ENCODE measurements at places on chromosomes 5 and 9.

GRCh38 chr5:119743927-119744326 lies 114.6 kb downstream of the FAM170A start:
- DNase-seq, result no peak

DNA sequence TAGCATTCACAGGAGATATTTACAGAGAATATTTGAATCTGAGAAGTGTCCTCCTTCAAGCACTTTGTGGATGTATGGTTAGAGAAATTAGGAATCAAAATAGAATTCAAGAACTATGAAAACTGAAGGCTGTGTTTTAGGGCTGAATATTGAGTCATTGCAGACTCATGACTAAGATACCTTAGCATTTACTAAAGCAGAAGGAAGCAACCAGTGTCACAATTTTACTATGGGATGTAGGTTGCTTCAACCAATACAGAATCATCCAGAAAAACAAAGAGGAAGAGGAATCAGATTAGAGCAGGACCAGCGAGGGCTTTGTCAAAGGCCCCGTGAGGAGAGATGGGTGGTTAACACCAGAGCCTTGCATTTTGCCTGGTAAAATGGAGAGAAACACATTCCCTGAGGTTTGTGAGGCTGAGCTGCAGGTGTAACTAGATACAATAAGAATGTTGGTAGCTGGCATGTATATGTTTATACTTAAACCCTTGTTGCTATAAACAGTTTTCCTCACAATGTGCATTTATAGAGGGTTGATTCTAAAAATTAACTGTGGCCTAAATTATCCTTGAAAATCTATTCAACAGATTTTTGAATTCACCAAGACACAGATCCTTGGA lies 518.1 kb downstream of the AGTPBP1 start:
- DNase-seq, result no peak

DNA sequence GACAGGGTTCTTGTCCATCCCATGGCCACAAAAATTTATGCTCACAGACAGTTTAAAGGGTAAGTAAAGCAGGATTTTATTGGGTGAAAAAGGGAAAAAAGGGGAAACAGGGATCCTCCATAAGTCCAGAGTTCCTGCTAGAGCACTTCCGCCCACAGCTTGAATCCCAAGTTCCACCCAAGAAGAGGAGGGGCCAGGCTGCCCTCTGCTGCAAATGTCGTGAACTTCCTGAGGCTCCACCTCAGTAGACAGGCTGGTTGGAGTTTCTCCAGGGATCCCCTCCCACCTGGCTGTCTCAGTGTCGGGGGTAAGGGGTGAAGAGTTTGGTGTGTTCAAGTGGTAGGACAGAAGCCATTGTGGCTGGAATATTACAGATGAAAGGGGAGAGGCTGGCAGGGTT lies 275.0 kb upstream of the SGCD start:
- no peak for DNase-seq

DNA sequence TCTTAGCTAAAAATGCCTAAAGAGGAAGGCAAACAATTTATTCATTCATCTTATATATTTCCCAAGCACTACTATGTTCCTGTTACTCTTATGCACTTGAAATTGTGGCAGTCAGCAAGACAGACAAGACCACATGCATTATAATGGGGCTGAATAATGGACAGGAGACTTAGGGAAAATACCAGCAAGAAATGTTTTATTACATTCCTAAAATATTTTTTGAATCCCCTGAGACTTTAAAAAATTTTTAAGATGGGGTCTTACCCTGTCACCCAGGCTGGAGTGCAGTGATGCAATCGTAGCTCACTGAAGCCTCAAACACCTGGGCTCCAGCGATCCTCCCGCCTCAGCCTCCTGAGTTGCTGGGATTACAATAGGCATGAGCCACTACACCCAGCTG lies 13.2 kb downstream of the ZCCHC9 start:
- no peak for DNase-seq

DNA sequence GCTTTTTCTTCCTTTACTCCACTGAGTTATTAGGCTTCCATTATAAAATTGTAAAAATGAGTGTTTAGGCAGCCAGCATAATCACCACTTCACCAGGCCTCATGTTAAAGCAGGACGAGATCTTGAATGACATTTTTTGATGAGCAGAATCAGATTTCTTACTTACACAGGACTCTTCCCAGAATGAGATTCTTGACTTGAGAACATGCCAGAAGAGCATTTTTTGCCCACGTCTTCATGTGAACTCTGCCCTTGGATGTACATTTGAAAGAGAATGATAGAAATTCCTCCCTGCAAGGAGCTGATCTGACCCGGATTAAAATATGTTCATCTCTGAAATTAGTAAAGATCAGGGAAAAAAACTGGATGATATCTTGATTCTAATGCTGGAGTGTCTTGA lies 212.1 kb upstream of the ADRA1B start:
- no peak for DNase-seq

- DNase-seq, result no peak
Measured at GRCh38 chr9:129328355-129329042, 150.4 kb upstream of the IER5L start.

GRCh38 chr9:80175286-80176150 lies 603.8 kb downstream of the TLE4 start:
- DNase-seq, result no peak

- no peak for DNase-seq
Measured at GRCh38 chr5:71734141-71734540, 15.1 kb downstream of the CARTPT start.

- no peak for DNase-seq
Measured at GRCh38 chr5:171619196-171619595, 166.4 kb upstream of the SMIM23 start.

DNA sequence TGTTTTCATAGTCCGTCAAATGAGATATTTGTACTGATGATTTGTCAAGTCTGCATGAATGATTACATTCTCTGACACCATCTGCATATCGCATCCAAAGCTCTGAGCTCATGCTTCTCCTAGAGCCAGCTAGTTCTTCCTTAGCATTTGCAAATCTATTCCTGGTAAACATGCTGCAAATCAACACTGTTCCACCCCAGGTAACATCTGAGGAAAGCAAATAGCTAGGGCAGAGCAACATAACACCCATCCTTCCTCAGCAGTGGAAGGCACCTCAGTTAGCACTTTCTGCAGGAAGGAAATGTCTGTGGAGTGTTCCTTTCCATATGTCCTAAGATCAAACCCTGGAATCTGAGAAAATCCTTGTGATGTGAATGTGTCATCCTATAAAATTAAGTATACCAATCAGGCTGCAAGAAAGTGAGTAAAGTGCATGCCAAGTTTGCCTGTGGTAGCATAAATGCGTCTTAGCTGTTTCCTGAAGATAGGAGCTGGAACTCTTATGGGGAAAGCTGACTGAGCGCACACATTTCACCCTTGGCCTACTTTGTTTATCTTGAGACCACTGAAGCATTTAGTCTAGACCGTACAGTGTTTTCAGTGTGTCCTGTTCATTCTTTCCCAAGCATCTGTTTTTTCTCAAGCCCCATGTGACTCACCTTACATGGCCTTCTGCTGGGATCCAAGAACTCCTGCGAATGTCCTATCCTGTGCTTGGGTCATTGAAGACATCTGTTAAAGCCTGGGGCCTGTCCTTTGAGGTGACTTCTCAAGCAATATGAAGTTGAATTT lies 50.9 kb upstream of the STARD4 start:
- no peak for DNase-seq

GRCh38 chr5:109911731-109912130 lies 222.0 kb downstream of the MAN2A1 start:
- no peak for DNase-seq
